NCI-H1930 (cell line): ENCODE measurements at places on chromosomes 2 and 18.

GRCh38 chr2:58428096-58429013 lies 187.2 kb upstream of the FANCL start:
- DNase-seq: no peak

DNA sequence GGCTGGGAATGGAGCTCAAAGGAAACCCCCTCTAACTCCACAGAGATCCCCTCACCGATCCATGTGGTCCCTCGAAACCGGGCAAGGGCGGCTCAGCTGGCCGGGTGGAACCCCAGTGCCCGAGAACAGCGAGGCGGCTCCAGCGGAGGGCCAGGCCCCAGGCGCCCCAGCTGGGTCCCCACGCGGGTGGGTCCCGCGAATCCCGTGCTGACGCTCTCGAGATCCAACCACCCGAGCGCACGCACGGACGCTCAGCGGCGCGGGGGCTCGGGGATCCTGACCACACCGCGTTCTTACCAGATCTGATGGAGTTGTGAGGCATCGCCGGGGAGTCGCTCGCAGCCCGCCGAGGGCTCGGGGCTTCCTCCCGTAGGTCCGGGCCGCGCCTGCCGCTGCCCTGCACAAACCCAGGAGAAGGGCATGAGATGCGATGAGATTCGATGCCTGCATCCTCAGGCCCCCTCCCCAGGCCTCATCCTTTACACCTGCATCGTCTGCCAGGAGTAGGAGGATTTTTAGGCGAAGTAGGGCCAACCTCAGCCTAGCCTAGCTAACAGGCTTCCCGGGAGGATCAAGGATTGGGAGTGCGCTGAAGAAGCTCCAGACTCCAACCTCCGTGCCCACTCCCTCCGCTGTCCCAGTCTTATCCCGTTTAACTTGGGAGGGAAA lies 514 bp downstream of the PAX8 start:
- DNase-seq: no peak

DNA sequence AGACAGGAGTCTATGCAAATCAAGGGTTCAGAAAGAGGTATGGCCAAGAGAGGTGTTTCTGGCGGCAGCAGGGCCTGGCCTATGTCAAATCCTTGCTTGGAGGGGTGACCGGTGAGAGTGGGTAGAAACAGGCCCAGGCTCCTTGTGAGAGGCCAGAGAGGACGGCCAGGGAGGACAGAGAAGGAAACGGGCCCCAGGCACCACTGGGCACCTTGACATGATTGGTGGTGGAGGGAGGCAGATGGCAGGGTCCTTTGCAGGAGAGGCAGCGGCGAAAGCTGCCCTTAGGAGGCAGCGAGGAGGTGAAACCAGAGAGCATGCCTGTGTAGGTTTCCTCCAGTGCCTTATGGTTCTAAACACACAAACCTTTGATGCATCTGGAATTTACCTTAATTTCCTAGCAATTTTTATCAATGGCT lies 6.2 kb downstream of the RAMP1 start:
- DNase-seq: no peak

DNA sequence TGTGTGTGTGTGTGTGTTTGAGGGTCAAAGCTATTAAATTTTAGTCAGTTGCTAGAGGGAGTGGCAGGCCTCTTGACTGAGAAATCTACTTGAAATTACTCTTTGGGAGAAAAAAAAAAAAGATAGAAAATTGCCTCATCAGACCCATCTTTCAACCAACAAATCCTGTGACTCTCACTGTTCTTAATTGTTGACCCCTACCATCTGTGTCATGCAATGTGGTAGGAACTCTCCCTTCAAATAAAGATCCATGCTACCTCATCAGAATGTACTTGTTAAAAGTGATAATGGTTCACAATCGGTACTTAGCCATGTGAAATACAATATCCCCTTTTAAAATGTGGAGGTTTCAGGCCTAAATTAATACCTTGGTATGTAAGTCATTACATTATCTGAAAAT lies 670.8 kb upstream of the FANCL start:
- no peak for DNase-seq

DNA sequence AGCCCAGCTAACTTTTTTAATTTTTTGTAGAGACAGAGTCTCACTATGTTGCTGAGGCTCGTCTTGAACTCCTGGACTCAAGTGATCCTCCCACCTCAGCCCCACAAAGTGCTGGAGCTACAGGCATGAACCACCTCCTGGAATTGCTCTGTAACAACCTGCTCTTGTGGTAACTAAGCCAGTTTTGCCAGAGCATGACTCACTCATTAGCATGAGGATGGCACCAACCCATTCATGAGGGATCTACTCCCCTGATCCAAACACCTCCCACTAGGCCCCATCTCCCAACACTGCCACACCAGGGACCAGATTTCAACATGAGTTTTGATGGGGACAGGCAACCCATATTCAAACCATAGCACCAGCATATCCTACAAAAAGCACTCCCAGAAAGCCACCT lies 348.9 kb upstream of the RAB12 start:
- DNase-seq: no peak

DNA sequence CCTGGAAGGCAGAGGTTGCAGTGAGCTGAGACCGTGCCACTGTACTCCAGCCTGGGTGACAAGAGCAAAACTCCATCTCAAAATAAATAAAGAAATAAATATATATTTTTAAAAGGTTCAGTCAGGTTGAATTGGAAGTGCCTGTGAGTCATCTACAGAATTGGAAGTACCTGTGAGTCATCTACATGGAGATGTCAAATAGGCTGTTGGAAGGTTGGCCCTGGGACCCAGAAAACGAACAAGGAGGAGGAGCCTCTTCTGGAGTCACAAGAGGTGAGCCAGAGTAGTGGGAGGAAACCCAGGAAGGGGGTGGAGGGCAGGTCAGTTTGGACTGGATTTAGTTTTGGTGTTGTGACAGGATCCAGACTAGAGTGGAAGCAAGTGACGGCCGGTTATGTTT lies 15.2 kb upstream of the SCYGR1 start:
- no peak for DNase-seq
